ENCODE measurements at places on chromosomes 1 and 21. TPM values are rescaled to one million over a fixed set of nuclear protein-coding genes. Genes with fewer than 3 reads are reported as not detected.

The DHX9 gene
- 302 TPM for total RNA-seq

The KLF17 gene
- total RNA-seq: not detected

The SHE gene
- 0.05 TPM for total RNA-seq

The ENO1 gene
- total RNA-seq: 3,630 TPM

The CPTP gene
- total RNA-seq: 12.1 TPM

GRCh38 chr1:81466961-81467360 lies 333.8 kb upstream of the ADGRL2 start:
- H3K4me1 ChIP-seq: no peaks in the 10 kb centered on the region
- H3K4me3 ChIP-seq: no peak overlapping the region
- no peak for DNase-seq
- H3K27ac ChIP-seq: no peak overlapping the region
- no peaks in the 10 kb centered on the region for H3K36me3 ChIP-seq
- no peaks in the 10 kb centered on the region for H3K27me3 ChIP-seq

DNA sequence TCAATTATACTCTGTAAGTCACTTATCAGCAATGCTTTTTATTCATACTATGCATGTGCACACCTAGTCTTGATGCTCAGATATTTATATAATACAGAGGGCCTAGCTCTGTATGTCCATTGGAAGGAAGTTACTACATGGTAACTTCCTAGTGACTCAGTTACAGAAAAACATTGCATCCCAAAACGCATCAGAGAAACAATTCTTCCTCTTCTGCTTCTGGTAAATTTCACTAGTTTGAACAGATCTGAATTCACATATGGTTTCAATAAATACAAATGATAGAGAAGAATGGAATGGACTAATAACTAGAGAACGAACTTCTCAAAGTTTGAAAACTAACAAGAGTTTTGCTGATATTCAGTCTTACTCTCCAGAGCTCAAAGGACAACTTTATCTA lies 811.3 kb upstream of the ADGRL2 start:
- H3K4me3 ChIP-seq: no peak overlapping the region
- H3K4me1 ChIP-seq: no peaks in the 10 kb centered on the region
- no peaks in the 10 kb centered on the region for H3K27me3 ChIP-seq

- no peak for DNase-seq
- H3K27me3 ChIP-seq: peaks cover 2% of the 10 kb centered on the region
- no peak overlapping the region for H3K27ac ChIP-seq
- H3K4me3 ChIP-seq: no peak overlapping the region
- H3K4me1 ChIP-seq: no peaks in the 10 kb centered on the region
These were observed 77.8 kb downstream of the TMEM53 start for GRCh38 chr1:44596511-44596910.

DNA sequence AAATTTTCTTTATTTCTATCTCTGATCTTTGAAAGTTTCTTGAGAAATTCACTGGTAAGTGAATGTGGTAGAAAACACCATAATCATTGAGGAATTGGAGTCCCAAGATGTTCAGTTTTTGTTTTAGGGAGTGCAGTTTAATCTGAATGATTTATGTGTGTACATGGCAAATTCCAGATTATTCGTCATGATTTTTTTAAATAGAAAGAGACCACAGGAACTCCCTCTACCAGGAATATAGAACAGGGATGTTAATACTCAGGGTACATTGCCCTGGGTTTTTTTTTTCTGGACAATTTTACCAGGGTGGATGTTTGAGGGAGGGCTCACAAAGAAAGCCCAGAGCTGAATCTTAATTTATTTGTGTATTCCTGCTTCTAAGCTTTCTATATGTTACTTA lies 109.0 kb downstream of the VPS13D start:
- DNase-seq: no peak
- no peaks in the 10 kb centered on the region for H3K27me3 ChIP-seq
- peaks cover 54% of the 10 kb centered on the region for H3K36me3 ChIP-seq
- no peak overlapping the region for H3K4me3 ChIP-seq

- peaks cover 2% of the 10 kb centered on the region for H3K27me3 ChIP-seq
- H3K4me3 ChIP-seq: no peak overlapping the region
- no peak for DNase-seq
- no peak overlapping the region for H3K27ac ChIP-seq
- H3K4me1 ChIP-seq: peaks cover 2% of the 10 kb centered on the region
These were observed 97.8 kb downstream of the FMN2 start for GRCh38 chr1:240189386-240189989.

DNA sequence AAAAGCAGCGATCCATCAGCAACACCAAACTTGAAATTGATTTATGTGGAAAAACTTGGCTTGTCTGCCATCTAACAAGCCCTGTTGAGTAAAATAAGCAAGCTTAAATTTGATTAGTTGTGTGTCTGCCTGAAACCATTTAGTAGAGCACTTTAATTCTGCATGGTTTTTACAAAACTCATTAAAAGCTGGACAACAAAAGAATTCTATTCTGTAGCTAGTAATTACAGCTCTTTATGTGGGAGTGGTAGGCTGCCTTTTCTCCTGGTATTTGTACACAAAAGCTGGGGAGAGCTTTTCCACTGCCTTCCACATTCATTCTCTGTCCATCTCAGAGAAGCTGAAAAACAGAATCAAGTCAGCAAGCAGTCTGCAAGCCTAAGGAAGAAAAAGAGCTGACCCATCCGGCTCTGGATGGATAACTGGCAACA lies 1.7 kb downstream of the ETS2 start:
- peaks cover 59% of the 10 kb centered on the region for H3K36me3 ChIP-seq
- peaks cover 58% of the 10 kb centered on the region for H3K4me1 ChIP-seq
- DNase-seq: no peak
- peak overlapping the region; percentile 94 for H3K4me3 ChIP-seq

DNA sequence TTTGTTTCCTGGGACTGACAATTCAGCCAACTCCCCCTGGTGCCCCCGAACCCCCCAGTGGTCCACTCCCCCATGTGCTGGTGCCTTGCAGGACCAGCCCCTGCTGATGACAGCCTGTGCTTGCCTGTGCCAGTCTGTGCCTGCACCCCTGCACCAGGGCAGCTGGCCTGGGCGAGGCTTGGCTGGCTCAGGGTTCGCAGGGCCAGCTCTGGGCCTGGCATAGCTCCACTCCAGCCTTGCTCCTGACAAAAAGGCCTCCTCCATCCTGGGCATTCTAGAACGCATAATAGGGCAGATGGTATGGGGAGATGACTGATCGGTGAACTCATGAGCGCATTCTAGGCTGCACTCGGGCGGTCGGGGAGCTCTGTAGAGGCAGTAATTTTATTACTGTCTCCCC lies 5.4 kb downstream of the CNTN2 start:
- no peak for DNase-seq
- peaks cover 23% of the 10 kb centered on the region for H3K27me3 ChIP-seq
- no peaks in the 10 kb centered on the region for H3K4me1 ChIP-seq
- no peak overlapping the region for H3K27ac ChIP-seq

DNA sequence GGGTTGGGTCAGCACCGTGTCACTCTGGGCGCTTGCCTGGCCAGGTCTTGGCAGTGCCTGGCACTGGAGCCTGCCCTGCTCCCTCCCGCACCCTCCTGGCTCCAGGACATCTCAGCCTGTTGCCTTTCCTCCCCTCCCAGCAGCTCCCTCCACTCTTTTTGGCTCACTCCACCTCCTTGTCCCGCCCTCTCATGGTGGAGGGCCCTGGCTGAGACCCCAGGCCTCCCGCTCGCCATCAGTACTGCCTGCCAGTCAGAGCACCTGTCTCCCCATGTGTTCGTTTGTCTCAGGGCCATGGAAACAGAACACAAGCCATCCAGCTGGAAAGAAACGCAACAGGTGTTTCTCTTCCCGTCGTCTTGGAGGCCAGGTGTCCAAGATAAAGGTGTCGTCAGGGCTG lies 61.0 kb downstream of the B3GALT5 start:
- no peak for DNase-seq
- no peak overlapping the region for H3K4me3 ChIP-seq
- no peaks in the 10 kb centered on the region for H3K36me3 ChIP-seq
- no peak overlapping the region for H3K27ac ChIP-seq
- no peaks in the 10 kb centered on the region for H3K27me3 ChIP-seq

GRCh38 chr1:246483569-246483933 lies 23.5 kb downstream of the SMYD3 start:
- H3K4me3 ChIP-seq: no peak overlapping the region
- no peaks in the 10 kb centered on the region for H3K27me3 ChIP-seq
- H3K27ac ChIP-seq: no peak overlapping the region
- peaks cover 17% of the 10 kb centered on the region for H3K4me1 ChIP-seq

DNA sequence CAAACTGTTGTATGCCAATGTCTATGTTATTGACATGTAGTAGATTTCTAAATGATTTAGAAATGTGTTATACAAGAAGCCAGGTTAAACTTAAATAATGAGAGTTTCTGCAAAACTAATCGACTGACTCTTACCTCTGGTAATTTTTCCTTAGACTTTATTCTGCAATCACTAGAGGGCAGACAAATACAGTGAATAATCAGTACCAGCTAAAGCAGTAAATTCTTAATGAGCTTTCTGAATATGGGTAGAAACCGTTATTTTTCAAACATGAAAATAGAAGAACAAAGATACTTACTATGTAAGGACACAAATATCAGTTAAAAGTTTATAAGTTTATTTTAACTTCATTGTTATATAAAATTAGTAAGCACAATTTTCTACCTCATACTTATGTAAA lies 97.9 kb upstream of the RGS1 start:
- peaks cover 12% of the 10 kb centered on the region for H3K27me3 ChIP-seq
- H3K36me3 ChIP-seq: no peaks in the 10 kb centered on the region
- H3K27ac ChIP-seq: no peak overlapping the region
- DNase-seq: no peak

DNA sequence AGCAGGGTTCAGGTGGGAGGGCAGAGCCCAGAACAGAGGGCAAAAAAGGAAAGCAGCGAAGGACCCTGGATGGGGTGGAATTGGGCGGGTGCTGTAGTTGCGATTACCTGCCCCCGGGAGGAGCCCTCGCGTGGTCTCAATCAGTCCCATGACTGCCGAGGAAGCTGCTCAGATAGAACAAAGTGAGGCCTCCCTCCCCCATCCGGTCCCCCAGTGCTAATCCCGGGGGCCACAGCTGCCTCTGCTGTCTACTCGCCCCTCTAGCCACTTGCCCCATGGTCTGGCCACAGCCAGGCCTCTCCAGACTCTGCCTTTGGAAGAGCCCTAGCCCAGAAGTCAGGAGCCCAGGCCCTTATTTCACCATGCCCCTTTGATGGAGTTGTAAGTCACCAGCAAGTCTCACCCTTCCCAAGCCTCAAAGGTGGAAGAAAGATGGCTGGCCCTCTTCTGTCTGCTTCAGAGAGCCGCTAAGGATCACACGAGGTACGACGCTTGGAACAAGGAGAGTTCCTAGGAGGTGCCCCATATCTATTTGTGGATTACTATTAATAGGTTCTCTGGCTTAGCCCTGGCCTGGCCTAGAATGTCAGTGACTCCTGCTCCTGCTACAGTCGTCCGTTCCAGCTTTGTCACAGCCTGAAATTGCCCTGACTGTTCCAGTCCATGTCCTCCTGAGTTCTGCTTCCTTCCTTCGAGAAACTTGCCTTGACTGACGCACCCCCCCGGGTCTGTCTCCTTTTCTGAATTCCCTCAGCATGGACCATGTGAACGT lies 16.4 kb downstream of the ECHDC2 start:
- H3K4me1 ChIP-seq: no peaks in the 10 kb centered on the region
- H3K4me3 ChIP-seq: no peak overlapping the region
- no peaks in the 10 kb centered on the region for H3K36me3 ChIP-seq
- no peaks in the 10 kb centered on the region for H3K27me3 ChIP-seq

DNA sequence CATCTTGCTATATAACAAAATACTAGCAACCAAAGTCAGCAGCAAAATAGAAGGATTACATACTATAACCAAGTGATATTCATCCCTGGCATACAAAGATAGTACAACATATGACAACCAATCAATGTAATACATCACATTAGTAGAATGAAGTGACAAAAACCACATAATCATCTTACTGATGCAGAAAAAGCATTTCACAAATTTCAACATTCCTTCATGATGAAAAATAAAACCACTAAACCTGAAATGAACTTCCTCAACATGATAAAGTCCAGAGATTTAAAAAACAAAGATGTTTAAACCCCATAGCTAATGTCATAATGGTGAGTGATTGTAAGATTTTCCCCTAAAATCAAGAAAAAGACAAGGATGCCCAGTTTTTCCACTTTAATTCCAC lies 18.6 kb downstream of the RO60 start:
- no peaks in the 10 kb centered on the region for H3K27me3 ChIP-seq
- peaks cover 2% of the 10 kb centered on the region for H3K4me1 ChIP-seq
- no peak overlapping the region for H3K27ac ChIP-seq
- H3K36me3 ChIP-seq: peaks cover 80% of the 10 kb centered on the region
- DNase-seq: no peak

DNA sequence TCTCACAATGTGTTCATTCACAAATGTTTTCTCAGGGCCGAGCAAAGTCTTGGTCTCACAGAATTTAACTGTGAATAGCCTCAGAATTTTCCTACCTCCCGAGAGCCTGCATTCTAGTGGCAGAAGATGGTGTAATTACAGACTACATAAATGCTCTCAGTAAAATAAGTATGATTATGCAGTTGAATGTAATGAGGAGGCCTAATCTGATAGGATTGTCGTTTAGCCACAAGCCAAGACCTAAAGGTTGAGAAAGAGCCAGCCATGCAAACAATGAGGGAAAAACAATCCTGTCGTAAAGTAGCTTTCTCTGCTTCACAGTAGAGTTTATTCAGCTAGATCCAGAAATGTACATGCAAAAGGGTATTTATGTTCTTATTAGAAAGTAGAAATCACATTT lies 607.8 kb upstream of the B3GALT2 start:
- peaks cover 2% of the 10 kb centered on the region for H3K4me1 ChIP-seq
- DNase-seq: no peak
- no peaks in the 10 kb centered on the region for H3K27me3 ChIP-seq
- no peak overlapping the region for H3K4me3 ChIP-seq
- H3K27ac ChIP-seq: no peak overlapping the region

- peak overlapping the region; percentile 89 for H3K4me3 ChIP-seq
- H3K27ac ChIP-seq: peak overlapping the region; percentile 81
- DNase-seq: peak; percentile 32
- peaks cover 6% of the 10 kb centered on the region for H3K27me3 ChIP-seq
These were observed 772 bp downstream of the UCK2 start for GRCh38 chr1:165828103-165828668.

DNA sequence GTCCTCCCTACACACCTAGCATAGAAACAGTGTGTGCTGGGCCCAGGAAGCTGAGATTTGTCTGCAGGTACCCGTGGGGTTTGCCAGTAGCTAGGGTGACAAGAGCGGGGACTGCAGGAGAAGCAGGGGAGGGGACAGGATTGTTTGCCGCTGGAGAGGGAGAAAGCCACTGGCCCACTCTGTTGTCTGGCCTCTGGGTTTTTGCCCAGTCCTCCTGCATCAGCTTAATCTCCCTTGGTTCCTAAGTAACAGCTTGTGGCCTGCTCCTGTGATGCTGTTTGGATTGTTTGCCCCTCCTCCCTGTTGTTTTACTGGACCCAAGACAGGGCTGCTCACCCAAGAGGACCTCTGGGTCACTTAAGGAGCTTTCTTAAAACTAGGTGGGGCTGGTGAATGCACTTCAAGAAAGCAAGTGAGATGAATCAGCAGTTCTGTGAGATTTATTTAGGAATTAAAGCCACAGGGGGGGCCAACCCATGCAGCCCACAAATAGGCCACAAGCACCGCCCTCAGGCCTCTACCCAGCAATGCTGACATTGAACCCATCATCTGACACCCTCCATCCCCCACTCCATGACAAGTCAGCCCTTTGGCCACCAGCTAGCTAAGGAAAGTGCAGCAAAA lies 142.8 kb downstream of the ZZZ3 start:
- H3K27me3 ChIP-seq: no peaks in the 10 kb centered on the region
- no peak overlapping the region for H3K4me3 ChIP-seq
- DNase-seq: no peak
- H3K36me3 ChIP-seq: no peaks in the 10 kb centered on the region
- H3K27ac ChIP-seq: no peak overlapping the region
